Adipocyte (in vitro differentiated cells): ENCODE measurements at places on chromosomes 12 and 14.

DNA sequence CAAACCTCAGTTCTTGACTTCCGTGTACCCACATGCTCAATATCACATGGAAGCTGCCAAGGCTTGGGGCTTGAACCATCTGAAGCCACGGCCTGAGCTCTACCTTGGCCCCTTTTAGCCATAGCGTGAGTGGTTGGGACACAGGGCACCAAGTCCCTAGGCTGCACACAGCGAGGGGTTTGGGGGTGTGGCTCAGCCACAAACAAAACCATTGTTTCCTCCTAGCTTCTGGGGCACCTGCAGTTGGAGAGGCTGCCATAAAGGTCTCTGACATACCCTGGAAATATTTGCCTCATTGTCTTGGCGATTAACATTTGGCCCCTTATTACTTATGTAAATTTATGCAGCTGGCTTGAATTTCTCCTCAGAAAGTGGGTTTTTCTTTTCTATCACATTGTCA is 628.6 kb downstream of the NRXN3 start:
- no peak for DNase-seq

GRCh38 chr14:101133068-101133467 is 229.5 kb upstream of the RTL1 start:
- no peak for DNase-seq

- peak; percentile 23 for DNase-seq
Measured at GRCh38 chr14:94897561-94897960, 127.6 kb upstream of the GSC start.

- DNase-seq, result no peak
Measured at GRCh38 chr14:95651028-95651427, 35.2 kb upstream of the TCL1B start.

- DNase-seq, result no peak
Measured at GRCh38 chr12:66775871-66776270, 97.0 kb upstream of the GRIP1 start.

DNA sequence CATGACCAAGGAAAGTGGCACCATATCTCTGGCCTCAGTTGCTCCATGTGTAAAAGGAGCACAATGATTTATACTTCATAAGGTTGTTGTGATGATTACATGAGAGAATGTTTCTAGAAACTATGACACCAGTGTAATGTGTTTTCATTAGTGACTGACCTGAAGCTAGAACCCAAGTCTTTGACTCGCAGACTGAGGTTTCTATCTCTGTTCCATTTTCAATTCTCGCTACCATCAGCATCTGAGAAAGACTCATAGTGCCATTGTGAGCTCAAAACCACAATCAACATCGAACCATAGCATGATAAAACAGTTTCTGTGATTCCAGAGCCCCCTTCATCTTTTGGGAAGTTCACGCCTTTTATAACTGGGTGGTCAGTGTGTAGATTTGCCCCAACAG is 53.8 kb downstream of the STAB2 start:
- no peak for DNase-seq

DNA sequence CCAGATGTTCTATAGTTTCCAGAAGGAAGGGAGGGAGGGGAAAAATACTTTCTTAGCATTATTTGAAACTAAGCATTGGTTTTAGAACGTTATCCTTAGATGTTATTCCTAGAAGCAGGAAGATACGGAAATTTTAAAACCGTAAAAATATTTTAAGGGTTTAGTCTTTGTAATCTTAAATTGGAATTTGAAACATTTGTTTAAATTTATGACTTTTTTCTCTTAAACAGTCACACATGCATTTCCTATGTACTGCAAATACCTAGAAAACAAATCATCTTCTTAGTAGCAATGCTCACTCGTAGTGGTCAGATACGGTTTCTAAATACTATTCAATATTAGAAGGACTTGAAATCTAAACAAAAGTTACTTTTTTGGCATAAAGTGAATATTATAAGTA is 282.0 kb downstream of the ERC1 start:
- DNase-seq, result peak; percentile 34

GRCh38 chr12:82919388-82920054 is 232.8 kb downstream of the TMTC2 start:
- no peak for DNase-seq

- DNase-seq, result no peak
Measured at GRCh38 chr12:50053583-50053982, 3.8 kb upstream of the ASIC1 start.

DNA sequence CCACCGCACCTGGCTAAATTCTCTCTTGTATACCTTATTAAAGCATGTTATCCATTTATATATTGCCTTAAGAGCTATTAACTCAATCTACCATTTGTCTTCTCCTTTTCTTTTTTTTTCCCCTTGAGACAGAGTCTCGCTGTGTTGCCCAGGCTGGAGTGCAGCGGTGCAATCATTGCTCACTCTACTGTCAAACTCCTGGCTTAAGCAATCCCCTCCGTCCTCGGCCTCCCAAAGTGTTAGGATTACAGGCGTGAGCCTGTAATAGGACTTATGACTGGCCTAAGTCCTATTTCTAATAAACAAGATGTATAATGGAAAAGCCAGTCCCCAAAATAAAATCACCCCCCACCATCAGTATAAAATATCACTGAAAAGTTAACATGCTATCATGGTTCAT is 14.4 kb downstream of the SNX6 start:
- no peak for DNase-seq

GRCh38 chr12:92412856-92413255 is 267.2 kb upstream of the BTG1 start:
- DNase-seq, result peak; percentile 5

DNA sequence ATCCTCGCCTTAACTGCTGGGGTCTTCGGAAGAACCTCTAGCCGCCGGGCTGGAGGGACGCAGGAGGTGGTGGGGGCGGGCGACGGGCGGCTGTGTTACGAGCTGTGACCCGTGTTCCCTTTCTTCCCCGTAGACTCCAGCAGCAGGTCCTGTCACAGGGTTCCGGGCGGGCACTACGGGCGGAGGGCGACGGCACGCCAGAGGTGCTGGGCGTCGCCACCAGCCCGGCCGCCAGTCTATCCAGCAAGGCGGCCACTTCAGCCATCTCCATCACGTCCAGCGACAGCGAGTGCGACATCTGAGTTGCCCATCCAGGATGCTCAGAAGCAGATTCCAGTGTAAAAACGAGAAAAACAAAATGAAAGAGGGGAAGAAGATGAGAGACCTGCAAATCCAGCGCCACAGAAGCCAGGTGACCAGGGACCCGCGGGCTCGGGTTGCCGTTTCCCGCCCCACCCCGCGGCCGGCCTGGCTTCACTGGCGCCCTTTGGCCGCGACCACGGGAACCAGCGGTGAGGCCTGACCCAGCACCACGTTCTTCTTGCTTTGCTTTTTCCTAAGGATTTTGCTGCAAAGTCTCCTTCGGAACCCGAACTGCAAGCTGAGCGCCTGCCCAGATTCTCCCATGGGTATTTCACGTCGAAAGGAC is 2.1 kb downstream of the SIX6 start:
- DNase-seq, result no peak

GRCh38 chr12:12171991-12172511 is 94.8 kb downstream of the LRP6 start:
- peak; percentile 70 for DNase-seq

DNA sequence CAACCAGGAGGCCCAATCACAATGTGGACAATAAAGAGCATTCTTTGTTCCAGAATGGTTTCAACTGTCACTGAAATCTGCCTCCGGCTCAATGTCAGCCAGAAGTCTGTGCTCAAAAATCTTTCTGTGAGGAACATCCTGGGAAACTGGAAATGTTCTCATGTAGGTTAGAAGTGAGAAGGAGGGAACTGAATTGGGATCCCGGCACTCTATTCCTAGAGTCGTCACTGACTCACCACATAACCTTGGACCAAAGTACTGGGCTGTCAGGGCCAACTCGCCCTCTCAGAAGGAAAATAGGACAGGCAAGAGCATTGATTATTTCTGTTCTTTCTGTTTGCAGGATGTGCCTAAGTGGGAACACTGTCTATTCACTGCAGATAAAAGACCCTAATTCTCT is 57.6 kb downstream of the PRKAB1 start:
- DNase-seq, result no peak

DNA sequence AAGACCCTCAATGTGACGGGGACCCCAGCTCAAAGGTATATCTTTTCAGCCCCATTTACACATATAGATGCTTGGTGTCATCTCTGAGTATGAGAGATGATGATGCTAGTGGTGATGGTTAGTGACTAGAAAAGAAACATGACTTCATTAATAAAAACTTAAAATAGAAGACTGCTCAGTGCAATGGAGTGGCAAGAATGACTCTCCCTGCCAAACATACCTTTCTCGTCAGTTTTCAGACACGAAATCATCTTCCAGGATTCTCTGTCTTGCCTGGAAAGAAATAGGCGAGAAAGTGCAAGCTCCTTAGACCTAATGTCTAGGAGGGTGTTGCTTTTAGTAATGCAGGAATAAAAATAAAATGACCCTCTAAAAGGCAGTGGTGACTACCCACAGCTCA is 71.7 kb downstream of the TPH2 start:
- peak; percentile 0 for DNase-seq

DNA sequence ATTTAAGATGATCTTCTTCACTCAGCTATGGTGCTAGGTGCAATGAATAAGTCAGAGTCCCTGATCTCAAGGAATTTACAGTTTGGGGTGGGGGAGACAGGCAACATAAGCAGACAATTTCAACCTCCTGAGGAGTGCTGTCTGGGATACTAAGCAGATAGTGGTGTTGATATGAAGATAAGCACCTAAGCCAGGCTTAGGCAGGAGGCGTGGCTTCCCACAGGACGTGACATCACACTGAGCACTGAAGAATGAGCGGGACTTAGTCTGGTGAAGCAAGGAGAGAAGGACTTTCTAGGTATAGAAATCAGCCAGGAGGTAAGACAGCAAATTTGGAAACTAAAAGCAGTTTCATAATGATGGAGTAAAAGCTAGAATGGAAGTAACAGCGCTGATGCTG is 6.8 kb downstream of the PRPH start:
- DNase-seq, result no peak

DNA sequence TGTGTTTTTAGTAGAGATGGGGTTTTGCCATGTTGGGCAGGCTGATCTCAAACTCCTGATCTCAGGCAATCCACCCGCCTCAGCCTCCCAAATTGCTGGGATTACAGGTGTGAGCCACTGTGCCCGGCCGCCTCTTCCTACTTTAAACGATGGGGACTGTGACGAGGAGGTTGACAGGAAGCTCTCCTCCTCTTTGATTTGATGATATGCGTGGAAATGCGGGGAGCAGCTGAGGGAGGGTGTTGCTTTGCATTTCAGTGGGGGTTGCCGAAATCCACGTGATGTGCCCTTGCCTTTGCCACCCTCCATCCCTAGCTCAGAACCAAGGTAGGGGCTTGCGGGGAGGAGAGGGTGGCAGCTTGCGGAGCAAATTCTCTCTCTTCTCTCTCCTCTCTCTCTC is 189.6 kb downstream of the AACS start:
- DNase-seq, result no peak

DNA sequence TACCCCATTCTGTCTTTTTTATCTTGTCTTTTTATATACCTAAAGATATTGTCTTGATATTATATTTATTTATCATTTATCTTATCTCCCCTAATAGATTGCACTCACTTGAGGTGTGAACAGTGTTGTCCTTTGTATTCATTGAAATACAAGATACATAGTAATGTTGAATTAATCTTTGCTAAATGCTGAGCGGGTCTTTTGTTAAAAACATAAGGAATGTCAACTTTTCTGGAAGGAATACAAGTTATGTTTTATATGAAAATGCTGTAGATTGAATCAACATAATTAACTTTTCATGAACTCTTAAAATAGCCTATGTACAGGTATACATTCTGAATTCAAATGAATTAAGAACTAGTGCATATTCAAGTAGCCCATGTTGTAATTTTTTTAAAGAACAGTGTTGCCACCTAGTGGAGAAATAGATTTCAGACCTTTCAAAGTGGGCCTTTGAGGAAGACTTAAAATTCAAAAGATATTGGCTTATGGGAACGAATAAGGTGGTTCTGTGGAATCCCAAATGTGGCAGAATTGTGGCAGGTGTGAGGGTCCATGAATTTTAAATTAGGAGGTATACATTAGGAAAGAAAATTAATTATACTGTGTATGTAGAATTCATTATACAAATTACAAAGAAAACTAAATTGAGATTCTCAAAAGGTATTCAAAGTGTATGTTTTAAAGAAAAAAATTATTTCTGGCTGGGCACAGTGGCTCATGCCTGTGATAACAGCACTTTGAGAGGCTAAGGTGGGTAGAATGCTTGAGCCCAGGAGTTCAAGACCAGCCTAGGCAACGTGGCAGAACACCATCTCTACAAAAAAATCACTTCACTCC is 19.1 kb downstream of the BBOF1 start:
- DNase-seq, result peak; percentile 81

GRCh38 chr12:93094988-93095737 is 166.1 kb upstream of the EEA1 start:
- DNase-seq, result no peak

GRCh38 chr14:52269100-52269499 is 1.6 kb downstream of the PTGDR start:
- no peak for DNase-seq

DNA sequence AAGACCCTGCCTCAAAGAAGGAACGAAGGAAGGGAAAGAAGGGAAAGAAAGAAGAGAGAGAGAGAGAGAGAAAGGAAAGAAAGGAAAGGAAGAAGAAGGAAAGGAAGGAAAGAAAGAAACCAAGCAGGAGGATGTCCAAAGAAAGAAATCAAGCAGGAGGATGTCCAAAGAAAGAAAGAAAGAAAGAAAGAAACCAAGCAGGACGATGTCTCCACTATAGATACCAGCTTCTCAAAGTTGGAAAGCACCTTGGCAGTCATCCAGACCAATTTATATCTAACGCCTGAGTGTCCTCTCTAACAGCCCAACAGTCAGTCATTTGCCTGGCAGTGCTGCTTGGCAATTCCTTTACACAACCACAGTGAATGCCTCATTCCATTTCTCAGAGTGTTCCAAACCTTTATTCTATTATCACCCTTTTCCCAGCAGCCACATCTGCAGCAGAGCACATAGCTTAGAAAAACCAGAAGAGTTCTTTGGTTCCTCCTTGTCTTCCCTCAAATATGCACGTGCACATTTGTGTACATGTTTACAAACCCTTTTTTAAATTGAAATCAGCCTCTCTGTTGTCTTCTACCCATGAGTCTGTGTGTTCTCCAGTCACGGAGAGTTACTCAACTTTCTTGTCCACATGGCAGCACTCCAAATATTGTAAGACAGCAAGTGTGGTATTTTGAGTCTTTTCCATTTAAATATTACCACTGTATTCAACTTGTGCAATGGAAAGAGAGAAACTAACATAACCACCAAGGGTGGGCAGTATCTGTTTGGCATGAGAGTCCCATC is 138.4 kb downstream of the STXBP6 start:
- DNase-seq, result peak; percentile 97

DNA sequence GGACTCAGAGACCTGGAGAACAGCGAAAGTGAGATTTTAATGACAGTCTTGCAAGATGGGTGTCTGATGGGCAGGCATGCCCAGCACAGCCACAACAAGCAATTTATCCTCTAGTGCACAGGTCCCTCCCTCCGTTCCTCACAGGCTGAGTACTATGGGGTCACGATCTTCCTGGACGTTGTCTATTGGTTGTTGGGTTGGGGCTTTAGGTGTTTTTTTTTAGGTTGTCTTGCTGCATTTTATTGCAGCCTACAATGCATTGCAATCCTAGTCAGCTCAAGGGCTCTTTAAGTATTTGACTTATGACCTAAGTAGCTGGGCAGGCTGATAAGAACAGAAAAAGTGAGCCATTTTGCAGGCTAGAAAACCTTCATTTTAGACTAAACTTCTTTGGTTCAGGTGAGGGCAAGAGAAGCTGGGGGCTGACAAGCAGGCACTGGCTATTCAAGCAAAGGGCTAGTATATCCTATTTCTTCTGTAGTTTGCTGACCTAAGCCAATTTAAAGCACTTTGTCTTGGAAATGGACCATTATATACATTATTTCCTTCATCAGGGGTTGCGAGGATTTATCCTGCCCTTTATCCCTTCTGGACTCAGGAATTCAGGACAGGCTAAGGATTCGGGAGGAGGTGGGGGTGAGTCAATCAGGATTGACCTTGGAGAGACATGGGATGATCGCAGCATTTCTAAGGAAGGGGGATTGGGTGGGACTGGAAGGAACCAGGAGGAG is 6.0 kb downstream of the KRT7 start:
- DNase-seq, result no peak
